ENCODE measurements at places on chromosomes 3 and 15. TPM values are rescaled to one million over a fixed set of nuclear protein-coding genes. Genes with fewer than 3 reads are reported as not detected.

The ALS2CL gene
- polyA plus RNA-seq, result 0.58 TPM

DNA sequence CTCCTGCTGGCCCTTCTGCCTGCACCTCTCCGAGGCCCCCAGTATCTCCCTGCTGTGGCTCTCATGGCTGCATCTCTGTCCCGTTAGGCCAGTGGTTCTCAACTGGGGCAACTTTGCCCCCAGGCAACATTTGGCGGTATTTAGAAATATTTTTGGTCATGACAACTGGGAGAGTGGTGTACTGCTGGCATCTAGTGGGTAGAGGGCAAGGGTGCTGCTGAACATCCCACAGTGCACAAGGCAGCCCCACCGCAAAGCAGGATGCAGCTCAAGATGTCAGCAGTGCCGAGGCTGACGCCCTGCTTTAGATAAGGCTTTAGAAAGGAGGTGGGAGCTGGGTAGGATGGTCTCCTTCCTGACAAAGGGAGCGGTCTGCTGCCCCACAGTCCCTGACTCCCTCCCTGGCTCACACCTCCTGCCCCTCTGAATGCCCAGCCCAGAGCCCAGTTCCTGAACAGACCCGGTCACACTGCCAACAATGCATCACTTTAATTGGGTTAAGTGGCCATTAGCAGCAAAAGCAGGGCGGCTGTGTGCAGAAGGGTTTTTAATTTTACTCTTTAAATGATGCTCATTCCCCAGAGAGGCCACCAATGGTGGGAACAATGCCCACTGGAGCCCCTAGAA, 68.8 kb upstream of the TMEM115 start:
- no peak overlapping the region for H3K4me3 ChIP-seq
- no peaks in the 10 kb centered on the region for H3K4me1 ChIP-seq
- H3K27me3 ChIP-seq, result no peaks in the 10 kb centered on the region
- peak overlapping the region; percentile 100 for H3K27ac ChIP-seq

The PRR23E gene
- not detected for polyA plus RNA-seq

- H3K27ac ChIP-seq, result no peak overlapping the region
- peaks cover 3% of the 10 kb centered on the region for H3K4me1 ChIP-seq
- H3K36me3 ChIP-seq, result no peaks in the 10 kb centered on the region
- DNase-seq, result no peak
- H3K4me3 ChIP-seq, result no peak overlapping the region
Measured at GRCh38 chr3:160482796-160483195, 33.2 kb upstream of the TRIM59 start.

The ZXDC gene
- polyA plus RNA-seq, result 9.1 TPM

The REC114 gene
- polyA plus RNA-seq, result not detected

DNA sequence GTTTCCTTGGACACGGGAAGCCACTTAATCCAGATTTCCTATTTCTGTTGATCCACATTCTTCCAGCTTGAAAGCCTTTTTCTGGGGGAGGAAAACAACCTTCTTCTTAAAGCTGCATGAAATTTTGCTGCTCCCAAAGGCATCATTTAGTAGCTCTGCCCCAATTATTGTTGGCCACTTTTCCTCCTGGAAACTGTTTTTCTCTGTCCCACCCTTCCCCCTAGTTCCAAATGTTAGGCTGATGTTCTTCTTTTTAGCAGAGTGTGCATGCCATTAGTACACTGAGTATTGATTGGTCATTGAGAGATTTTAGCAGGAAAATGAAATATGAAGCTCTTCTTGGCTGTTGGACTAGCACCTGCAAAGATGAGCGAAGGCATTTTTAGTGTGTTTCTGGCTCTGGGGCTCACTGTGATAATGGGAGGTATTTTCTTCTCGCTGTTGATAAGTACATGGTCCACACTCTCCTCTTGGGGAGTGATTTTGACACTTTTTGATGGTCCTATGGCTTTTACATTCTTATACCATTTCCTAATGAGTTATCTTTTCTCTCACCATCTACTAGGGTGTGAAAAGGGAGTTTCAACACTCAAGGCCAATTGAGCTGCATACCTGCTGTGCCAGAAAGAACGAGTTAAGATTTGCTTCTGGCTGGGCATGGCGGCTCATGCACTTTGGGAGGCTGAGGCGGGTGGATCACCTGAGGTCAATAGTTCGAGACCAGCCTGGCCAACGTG, 200.5 kb downstream of the PTPRG start:
- no peaks in the 10 kb centered on the region for H3K27me3 ChIP-seq
- no peak overlapping the region for H3K4me3 ChIP-seq
- DNase-seq, result no peak
- H3K27ac ChIP-seq, result no peak overlapping the region
- H3K36me3 ChIP-seq, result no peaks in the 10 kb centered on the region

The SIDT1 gene
- 0.02 TPM for polyA plus RNA-seq

DNA sequence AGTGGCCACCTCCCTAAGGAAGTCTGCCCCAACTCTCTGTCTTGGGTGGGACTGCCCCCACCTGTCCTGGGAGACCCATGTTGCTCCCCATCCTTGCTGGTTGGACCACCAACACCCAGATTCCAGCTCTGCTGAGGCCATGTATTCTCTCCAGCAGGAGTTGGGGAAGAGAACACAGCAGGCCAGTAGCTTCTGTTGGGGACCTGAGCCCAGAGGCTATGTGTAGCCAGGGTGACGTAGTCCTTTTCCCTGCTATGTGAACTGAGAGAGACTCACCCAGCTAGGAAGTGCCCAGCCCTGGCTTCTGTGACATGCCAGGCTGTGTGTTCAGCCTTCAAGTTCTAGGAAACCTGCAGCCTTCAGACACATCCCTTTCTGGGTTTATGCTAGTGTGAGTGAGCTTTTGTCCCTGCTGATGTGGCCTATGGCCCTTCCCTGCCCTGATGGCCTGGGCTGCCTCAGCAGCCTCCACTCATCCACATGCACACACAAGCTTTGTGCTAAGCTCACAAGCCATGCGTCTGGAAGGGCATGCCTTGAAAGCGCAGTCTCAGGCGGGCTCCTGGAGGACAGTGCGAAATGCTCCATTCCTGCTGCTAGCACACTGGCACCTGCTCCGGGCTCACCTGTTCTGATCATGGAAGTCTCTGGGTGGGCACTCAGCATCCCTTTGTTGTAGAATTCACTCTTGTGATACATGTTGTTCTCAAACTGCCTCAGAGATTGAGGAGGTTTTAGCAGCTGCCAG, 42.6 kb downstream of the KY start:
- no peaks in the 10 kb centered on the region for H3K27me3 ChIP-seq
- no peak for DNase-seq
- no peaks in the 10 kb centered on the region for H3K4me1 ChIP-seq
- H3K4me3 ChIP-seq, result no peak overlapping the region
- H3K27ac ChIP-seq, result no peak overlapping the region
